ENCODE measurements at places on chromosomes 3 and 15. TPM values are rescaled to one million over a fixed set of nuclear protein-coding genes. Genes with fewer than 3 reads are reported as not detected.

GRCh38 chr15:81819924-81820635 is 225.7 kb downstream of the MEX3B start:
- no peak for DNase-seq

GRCh38 chr3:187076297-187076696 is 63.0 kb downstream of the RPL39L start:
- DNase-seq: no peak

- no peak for DNase-seq
These were observed 51.9 kb upstream of the UBE2Q2 start for GRCh38 chr15:75791337-75791713.

Gene AADACL2
- total RNA-seq: not detected

Gene CCR3
- total RNA-seq: not detected

Gene PLEKHO2
- total RNA-seq: 11.5 TPM

All from astrocyte (in vitro differentiated cells and primary cell).